ENCODE measurements at places on chromosomes 13 and 19.

DNA sequence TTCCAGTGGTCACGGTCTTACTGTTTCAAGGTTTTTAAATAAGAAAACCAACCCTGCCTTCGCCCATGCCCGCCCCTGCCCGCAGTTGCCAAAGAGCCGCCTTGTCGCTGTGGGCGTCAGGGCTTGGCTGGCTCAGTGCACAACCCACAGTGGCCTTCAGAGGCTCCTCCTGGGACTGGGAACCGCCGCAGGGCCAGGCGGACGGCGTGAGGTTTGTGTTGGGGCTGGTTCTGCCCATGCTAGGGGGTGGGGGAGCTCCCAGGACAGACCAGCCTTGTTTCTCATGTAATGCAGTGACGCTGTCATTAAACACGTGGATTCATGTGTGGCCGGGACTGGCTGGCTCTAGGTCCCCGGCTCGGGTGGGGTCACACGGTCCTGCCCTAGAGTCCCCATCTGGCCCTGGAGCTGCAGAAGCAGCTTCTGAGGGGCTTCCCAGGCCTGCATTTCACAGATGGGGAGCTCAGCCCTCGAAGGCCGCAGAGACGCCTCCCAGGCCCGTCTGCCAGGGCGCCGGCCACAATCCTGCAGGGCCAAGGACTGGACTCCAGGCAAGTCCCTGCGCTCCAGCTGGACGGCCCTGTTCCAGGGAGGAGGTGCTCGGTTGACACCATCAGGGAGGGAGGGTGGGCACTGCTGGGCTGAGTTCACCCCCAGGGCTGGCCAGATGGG is 2.4 kb upstream of the TEKTIP1 start:
- DNase-seq = peak; percentile 28

- no peak for DNase-seq
Observed at GRCh38 chr13:78610381-78610883, 7.1 kb upstream of the POU4F1 start.

DNA sequence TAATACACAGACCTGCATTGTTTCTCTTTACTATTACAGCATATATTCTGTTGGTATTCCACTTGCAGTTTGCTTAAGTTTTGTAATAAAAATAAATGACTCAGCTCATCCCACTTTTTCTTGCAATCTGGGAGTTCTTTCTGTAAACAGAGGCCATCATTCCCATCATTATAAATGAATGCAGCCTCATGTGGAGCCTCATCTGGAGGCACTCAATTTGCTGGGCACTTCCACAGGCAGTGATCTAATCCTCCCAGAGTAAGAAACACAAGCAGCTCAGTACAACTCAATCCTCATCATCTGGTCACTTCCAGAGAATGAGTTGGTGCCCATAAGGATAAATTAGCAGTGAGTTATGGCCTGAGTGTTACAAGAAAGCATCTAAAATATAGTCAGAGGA is 2801.9 kb downstream of the PCDH9 start:
- DNase-seq = no peak

- peak; percentile 57 for DNase-seq
Observed at GRCh38 chr19:23263870-23264590, 13.8 kb upstream of the ZNF724 start.

DNA sequence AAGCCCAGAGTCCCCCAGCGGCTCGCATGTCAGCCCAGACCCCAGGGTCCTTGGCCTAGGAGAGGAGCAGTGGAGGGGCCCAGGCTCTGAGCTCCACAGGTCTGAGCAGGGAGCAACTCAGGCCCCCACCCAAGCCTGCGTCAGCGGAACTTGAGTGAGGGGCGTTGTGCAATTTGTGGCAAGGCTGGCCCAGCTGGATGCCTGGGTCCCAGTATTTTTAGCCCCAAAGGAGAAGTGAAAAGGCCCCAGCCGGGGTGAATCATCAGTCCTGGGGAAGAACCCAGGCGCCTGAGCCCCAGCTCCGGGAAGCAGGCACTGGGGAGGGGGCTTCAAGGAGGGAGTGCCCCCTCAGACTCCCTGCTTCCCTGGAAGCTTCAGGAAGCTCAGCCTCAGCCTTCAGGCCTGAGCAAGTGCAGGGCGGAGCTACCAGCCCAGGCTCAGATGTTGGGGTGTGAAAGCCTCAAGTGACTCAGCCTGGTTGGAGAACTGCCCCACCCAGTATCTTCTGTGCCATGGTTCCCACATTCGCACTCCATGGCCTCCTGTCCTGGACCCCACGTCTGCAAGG is 7.2 kb downstream of the MED29 start:
- DNase-seq = peak; percentile 89

DNA sequence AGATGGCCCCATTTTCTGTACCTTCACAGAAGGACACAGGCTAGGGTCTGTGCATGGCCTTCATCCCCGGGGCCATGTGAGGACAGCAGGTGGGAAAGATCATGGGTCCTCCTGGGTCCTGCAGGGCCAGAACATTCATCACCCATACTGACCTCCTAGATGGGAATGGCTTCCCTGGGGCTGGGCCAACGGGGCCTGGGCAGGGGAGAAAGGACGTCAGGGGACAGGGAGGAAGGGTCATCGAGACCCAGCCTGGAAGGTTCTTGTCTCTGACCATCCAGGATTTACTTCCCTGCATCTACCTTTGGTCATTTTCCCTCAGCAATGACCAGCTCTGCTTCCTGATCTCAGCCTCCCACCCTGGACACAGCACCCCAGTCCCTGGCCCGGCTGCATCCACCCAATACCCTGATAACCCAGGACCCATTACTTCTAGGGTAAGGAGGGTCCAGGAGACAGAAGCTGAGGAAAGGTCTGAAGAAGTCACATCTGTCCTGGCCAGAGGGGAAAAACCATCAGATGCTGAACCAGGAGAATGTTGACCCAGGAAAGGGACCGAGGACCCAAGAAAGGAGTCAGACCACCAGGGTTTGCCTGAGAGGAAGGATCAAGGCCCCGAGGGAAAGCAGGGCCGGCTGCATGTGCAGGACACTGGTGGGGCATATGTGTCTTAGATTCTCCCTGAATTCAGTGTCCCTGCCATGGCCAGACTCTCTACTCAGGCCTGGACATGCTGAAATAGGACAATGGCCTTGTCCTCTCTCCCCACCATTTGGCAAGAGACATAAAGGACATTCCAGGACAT is 7.0 kb upstream of the CEACAM7 start:
- DNase-seq = no peak

GRCh38 chr19:19817357-19817756 is 4.2 kb downstream of the ZNF506 start:
- no peak for DNase-seq

GRCh38 chr13:29597706-29598105 is 2.2 kb upstream of the SLC7A1 start:
- DNase-seq = no peak

GRCh38 chr19:46975011-46975924 is 44.4 kb upstream of the NPAS1 start:
- DNase-seq = no peak

GRCh38 chr19:10998045-10998533 is 37.3 kb downstream of the SMARCA4 start:
- DNase-seq = no peak

DNA sequence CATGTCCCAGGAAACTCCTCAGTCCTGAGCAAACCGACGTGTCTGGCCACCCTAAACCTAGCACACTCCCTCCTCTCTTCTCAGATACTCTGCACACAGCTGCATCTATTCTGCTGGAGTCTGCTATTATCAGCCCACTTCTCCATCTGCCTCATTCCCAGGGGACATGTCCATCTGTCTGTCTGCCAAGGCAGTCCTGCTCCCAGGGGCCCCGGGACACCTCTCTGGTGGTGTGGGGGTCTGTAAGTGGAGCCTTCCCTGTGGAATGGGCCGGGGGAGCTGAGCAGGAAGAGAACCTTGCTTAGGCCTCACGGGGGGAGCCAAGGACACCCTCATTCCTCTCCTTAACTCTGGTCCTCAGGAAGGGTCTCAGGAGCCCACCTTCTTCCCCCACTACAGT is 72.7 kb downstream of the ERICH6B start:
- no peak for DNase-seq

DNA sequence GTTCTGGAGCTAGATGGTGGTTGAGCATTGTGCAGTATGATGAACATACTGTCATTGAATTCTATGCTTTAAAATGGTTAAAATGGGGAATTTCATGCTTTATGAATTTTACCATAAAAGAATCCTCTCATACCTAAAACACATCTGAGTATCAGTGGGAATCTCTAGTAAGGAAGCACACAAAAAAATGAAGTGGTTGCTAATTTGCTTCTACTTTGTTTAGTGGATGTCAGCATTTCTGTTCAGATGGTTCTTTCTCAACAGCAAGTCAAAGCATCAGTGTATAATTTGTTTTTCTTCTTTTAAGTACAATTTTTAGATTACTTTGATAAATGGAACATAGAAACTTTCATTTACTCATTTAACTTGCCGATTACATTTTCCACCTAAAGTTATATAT is 52.1 kb upstream of the AKAP11 start:
- no peak for DNase-seq

DNA sequence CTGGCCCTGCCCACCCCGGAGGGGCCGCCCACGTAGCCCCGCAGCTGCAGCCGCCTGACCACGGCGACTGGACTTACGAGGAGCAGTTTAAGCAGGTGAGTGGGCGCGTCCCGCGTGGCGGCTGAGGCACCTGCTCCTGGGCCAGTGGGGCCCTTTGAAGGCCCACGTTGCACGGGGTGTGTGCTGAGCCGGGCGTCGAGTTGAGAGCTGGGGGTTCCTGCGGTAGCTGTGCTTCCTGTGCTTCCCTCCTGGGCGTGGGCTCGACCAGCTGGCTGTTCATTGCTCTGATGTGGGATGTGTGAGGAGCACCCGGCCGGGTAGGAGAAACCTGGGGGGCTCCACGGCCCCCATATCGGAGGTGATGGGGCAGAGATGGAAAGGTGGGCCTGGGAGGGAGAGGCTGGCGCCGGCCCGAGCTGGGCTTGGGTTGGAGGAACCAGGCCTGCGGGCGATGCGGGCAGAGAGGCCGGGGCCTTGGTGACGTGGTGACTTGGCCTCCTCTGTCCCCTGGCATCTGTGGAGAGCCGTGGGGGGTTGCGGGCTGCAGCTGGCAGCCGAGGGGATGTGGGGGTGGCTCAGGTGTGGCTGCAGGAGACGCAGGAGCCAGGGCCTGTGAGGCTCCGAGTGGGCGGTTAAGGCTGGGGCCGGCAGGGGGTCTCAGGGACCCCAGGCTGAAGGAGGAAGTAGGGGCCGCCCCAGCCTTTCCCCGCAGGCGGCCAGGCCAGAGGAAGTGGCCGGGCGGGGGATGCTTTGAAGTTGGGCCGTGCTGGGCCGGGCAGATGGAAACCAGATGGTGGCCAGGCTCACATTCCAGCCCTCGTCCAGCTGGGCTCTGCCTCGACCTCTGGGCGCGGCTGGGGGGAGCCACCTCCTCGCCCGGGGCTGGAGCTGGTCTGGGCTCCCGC is 7.1 kb downstream of the ARID3A start:
- peak; percentile 64 for DNase-seq

DNA sequence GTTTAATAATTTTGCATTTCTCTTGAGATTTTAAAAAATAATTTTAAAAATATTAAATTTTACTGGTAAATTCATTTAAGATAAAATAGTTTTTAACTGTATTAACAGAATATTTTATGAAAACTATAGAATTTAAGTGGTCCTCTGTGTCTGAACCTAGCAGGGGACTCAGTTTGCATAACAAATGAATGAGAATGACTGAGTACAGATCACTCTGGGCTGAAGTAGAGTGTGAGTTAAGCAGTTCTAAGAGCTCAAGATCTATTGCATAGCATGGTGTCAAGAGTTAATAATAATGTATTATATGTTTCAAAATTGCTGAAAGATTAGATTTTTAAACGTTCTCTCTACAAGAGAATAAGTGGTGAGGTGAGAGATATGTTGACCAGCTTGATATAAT is 348.3 kb upstream of the SLITRK1 start:
- DNase-seq = no peak

GRCh38 chr19:23415561-23416191 is 20.4 kb upstream of the ZNF91 start:
- DNase-seq = no peak

DNA sequence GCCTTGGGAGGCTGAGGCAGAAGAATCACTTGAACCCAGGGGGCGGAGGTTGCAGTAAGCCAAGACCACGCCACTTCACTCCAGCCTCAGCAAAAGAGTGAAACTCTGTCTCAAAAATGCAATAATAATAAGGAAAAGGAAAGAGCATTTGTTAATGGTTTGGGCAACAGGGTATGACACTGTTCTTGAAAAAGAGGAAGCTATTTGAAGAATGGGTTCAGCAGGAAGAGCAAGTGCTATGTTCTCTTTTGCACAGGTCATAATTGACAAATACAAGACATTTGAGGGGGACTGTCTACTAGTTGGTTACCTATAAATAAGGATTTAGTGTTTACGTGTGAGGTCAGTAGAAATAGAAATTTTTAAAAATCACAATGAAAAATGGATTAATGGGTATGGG is 218.3 kb downstream of the DCT start:
- peak; percentile 35 for DNase-seq

- DNase-seq = peak; percentile 9
Observed at GRCh38 chr13:101773062-101773461, 320.6 kb downstream of the ITGBL1 start.

- DNase-seq = no peak
Observed at GRCh38 chr13:111042661-111043226, 72.4 kb upstream of the ARHGEF7 start.

DNA sequence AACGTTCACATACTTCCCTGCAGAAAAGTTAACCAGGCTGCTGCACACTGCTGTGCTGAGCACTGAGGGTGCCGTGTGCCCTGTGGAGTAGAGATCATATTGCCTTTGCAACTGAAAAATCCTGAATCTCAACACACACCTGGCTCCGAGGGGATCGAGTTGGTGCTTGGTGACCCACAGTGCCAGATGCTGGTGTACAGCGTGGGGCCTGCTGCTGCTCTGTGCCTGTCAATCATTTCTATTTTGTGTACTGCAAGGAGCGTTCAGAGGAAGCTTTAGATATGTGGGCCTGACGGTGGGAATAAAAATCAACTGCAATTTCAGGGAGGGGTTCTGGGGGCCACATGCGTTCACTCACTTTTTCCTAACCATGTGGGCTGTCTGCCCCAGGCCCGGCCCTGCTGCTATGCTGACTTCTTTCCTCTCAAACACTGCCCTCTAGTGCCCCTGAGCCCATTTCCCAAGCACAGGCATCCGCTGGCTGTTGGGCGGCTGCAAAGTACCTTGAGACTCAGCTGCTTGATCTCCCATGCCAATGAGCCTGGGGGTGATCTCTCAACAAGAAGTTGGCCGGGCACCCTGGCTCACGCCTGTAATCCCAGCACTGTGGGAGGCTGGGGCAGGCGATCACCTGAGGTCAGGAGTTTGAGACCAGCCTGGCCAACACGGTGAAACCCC is 9.7 kb upstream of the LENG8 start:
- peak; percentile 18 for DNase-seq

DNA sequence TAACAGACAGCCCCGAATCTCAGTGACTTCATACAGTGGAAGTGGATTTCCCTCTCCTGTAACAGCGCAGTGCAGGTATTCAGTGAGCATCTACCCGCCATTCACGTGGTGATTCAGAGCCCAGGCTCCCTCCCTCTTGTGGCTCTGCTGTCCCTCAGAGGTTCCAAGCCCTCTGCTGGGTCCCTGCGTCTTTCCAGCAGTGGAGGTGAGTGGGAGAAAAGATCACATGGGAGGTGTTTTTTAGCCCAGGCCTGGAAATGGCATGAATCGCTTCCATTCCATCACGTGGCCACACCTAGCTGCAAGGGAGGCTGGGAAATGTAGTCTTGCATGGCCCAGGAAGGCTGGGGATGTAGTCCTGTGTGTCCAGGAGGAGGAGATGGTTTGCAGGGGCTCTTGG is 61.4 kb downstream of the DPF1 start:
- DNase-seq = no peak

- no peak for DNase-seq
Observed at GRCh38 chr19:16893686-16893989, 4.8 kb downstream of the F2RL3 start.

All from inflammatory macrophage treated with lipopolysaccharide for 4 hours (primary cell).